ENCODE measurements at places on chromosomes 1 and 21.
A peak's percentile ranks its signal among the peaks of the same experiment; 100 is the strongest.

DNA sequence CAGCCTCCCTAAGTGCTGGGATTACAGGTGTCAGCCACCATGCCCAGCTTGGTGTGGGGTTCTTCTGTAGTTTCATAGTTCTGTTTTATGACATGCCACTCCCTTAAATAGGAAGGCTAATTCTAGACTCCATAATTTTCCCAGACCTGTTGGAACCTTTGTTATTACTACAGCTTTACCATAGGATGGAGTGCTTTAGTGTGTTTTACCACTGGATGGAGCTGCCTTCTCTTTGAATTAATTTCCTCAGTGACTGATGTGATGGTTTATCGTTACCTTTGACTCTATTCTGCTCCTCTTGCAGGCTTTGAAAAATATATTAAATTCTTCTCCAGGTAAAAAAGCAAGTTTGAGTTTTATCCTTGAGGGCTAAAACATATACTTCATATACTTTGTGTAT is 84.6 kb upstream of the NEK7 start:
- no peak for DNase-seq

GRCh38 chr1:101071470-101071891 is 45.9 kb upstream of the DPH5 start:
- no peak for DNase-seq

DNA sequence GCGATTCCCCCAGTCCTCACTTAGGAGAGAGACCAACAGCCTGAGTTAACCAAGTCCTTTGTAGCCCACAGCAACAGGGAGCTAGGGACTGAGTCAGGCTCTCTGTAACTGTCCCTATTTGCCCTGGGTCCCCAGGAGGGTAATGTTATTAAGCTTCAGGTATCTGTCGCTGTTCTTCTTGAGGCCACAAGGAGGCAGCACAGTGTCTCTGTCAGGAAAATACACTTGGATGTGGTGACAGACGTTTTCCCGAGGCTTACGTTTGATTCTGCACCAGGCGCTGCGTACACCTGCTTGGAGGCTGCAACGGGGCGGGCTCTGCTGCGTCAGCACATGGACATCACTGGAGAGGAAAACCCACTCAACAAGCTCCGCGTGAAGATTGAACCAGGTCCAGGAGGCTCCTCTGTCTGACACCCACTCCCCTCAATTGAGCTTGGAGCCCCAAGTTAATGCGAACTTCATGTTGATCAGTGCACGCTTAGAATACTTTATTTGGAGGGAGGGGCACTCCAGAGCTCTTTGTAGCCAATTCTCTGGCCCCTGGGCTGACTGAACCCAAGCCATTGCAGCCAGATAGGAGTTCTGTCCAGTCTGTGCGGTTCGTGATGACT is 10.7 kb upstream of the ELF3 start:
- DNase-seq: peak; percentile 28

GRCh38 chr1:160082926-160083325 is 1.6 kb downstream of the KCNJ9 start:
- no peak for DNase-seq

DNA sequence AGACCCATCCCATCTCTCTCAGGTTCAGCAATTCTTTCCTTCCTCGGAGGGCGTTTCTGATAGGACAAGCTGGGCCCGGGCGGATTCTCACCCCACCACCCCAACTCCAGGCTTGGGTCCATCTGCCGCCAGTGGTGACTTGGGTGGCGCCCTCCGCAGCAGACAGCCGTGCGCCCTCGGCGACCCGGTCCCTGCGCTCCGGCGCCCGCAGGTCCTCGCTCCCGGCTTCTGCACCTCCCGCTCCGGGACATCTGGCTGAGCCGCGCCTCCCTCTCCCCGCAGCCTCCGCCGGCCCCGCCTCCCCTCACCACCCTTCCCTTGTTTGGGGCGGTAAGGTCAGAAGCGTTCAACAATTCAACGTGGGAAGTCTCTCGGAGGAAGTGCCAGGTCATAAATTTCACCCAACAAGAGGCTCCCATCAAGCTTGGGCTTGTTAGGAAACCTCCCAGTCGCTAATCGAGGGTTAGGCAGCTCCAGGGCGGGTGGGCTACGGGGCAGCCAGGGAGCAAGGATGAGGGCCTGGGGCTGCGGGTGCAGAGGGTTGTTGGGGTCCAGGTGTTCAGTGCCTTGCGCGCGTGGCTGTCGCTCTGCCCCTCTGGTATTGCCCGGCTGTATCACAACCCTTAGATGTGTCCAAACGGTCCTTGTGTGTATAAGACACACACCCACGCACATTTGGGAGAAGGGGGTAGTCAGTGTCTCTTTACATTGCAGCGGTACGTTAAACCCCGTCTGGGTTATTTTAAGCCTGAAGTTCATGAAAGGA is 39.8 kb downstream of the OLIG1 start:
- no peak for DNase-seq

DNA sequence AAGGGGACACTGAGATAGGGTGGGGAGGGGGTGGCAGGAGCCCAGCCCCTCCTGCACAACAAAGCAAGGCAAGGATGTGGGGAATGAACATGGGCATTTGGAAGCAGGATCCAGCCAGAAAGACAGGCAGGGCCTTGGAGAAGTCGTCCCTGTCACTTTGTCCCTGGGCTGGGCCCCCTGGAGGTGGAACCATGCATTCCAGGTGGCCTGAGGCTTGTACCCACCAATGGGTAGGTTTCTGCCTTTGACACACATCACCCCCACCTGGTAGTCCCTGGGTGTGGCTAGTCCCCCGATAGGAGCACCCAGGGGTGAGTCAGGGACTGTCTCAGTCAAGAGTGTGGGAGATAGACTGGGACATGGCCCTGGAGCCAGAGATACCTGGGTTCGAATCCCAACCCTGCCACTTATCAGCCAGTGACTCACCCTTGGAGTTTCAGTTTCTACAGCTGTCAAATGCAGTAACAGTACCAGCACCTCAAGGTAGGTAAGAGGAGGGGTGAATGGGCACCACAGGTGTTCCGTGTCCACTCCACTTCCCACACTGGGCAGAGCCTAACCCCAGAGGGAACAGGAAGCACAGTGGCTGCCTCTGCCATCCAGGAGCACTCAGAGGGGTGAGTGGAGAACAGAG is 10.0 kb downstream of the PLA2G2D start:
- DNase-seq: no peak

DNA sequence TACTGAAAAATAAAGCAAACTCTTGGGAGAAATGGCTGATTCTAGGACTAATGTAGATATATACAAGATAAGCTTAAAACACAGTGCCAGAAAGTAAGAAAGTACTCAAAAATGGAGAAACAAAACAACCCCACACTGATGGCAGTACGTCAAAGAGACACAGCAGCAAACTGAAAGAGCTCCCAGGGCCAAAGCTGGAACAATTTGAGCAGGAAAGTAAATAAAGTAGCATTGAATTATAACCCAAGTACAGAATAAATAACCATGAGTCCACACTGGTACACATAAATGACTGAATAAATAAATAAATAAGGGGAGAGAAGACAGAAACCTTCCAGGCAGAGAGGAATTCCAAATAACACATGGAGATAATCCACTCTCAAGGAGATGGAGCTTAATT is 120.9 kb downstream of the GLUL start:
- no peak for DNase-seq

DNA sequence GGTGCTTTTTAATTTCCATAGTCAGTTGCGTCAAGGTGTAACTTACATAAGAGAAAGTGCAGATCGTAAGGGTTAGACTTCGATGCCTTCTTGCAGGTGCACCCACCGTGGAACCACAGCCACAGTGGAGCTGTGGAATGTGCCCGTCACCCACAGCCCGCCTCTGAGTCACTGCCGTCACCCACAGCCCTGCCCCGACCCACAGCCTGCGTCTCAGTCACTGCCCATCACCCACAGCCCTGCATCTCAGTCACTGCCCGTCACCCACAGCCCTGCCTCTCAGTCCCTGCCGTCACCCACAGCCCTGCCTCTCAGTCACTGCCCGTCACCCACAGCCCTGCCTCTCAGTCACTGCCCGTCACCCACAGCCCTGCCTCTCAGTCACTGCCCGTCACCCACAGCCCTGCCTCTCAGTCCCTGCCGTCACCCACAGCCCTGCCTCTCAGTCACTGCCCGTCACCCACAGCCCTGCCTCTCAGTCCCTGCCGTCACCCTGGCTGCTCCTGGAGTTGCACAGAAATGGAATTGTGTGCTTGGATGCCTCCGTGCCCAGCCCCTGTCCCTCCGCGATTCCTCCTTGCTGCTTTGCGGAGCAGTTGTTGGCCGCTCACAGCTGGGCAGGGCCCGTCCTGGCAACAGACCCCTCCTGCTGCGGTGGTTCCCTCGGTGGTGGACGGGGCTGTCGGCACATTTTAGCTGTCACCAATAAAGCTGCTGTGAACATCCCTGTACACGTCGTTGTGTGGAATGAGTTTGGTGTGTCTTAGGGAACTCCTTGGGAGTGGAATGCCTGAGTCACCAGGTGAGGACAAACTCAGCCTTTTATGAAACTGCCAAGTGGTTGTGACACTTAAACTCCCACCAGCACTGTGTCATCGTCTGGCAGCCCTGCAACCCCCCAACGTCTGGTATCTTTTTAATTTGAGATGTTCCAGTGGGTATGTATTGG is 44.9 kb upstream of the COL6A2 start:
- DNase-seq: no peak

DNA sequence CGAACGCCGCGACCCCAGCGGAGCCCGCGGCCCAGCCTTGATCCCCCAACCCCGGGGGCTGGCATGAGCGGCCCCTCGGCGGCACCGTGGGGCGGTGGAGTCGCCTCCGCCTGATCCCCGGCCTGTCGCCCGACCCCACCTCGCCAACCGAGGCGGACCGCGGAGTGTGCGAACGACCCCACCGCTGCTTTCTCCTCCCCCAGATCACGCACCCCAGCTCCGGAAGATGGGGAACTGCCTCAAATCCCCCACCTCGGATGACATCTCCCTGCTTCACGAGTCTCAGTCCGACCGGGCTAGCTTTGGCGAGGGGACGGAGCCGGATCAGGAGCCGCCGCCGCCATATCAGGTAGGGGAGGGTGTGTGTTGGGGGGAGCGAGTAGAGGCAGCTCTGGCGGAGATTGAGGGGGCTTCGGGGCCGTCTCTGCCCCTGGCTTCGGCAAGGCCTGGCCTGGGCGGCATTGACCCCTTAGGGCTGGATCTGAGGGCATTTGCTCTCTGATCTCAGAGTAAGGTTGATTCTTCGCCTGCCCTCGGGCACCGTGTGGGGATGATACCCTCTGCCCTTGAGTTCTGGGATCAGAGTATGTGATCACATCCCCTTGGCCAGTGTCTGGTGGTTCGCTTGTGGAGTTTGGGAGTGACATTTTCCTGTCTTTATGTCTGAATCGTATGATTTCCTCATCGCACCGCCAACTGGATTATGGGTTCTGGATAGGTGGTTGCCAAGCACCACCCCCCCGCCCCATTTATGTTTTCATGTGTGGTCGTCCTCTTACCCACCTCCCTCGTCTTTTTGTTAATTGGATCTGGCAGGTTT is 668 bp downstream of the RNF11 start:
- DNase-seq: no peak

GRCh38 chr1:17141441-17142197 is 22.4 kb upstream of the PADI2 start:
- DNase-seq: no peak

GRCh38 chr1:21913763-21914162 is 23.3 kb downstream of the HSPG2 start:
- DNase-seq: no peak

GRCh38 chr1:231311720-231312431 is 25.8 kb downstream of the EXOC8 start:
- DNase-seq: no peak

DNA sequence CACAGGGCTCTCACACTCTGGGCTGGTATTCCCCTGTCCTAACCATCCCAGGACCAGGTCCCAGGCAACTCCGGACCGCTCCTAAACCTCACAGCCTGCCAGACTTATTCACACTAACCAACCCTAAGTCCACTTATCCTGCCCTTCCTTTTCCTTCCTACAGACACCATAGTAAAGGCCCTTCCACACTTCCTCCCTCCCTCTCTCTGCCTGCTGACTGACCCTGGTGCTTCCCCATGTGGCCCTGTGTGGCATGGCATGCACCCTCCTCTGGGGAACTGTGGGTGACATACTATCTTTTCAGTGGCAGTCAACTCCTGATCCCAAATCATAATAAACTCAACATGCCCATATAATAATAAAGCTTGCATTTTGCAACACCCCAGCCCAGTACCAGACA is 155.1 kb upstream of the DNAH14 start:
- DNase-seq: no peak

DNA sequence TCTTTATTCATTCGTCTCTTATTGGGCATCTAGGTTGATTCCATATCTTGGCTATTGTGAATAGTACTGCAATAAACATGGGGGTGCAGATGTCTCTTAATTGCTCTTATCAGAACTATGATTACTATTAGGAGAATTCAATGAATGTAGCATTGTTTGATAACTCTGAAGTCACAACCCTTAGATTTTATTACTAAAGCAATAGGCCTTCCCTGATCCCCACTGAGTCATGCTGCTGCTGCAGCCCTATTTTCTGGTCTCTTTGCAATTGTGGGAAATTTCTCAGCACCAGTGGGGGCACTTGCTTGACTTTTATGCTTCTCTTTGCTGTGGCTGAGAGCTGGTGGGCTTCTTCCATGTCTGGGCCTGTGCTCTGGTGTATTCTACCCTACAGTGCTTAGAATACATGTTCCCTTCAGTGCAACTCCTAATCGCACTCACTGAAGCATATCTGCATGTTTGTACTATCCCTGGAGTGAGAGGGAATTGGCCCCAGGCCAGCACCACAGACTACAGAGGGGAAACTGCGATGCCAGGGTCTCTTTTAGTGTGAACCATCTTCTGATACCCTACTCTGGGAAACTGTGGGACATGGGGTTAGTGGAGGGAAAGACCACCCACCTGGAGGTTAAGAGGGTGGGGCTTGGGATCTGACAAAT is 52.2 kb upstream of the ROR1 start:
- no peak for DNase-seq

GRCh38 chr1:37153116-37154100 is 119.1 kb upstream of the GRIK3 start:
- DNase-seq: no peak

DNA sequence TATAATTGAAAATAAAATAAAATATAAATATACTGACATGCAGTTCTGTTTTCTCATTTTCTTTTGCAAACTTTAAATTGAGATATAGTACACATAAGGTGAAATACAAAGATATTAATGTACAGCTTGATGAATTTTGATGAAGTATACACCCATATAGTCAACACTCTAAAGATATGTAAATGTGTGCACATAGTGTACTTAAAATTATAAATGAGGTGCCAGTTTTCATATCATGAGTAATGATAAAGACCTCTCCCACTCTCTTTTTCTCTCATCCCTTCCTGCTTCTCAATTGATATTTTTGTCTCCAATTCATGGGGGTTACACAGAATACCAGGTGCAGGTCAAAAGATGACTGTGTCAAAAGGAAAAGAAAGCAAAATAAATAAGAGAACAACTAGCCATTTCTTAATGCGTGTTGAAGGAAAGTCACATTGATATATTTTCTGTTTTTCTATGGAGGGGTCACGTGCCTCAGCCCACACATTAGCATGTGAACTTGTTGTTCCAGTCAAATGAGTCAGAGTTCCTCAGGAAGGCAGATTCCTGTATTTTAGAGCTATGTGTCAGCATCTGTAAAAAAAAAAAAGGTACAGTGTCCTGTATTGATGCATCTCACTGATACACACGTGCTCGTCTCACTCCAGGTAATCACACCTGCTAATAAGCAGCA is 64.3 kb upstream of the HOOK1 start:
- no peak for DNase-seq

Data from SHP77 treated with DMSO at 0.1 percent for 48 hours (cell line).